Activated T-helper 2 cell treated with anti-CD3 and anti-CD28 coated beads, Interferon-gamma antibody, Interleukin-2, Interleukin-4, amounts not matched to agents 10 μg/mL and 5 μg/mL and 100 μg/mL, durations not matched to agents 14 hours and 24 hours and 36 hours (primary cell): ENCODE measurements at places on chromosomes 12 and 14.

DNA sequence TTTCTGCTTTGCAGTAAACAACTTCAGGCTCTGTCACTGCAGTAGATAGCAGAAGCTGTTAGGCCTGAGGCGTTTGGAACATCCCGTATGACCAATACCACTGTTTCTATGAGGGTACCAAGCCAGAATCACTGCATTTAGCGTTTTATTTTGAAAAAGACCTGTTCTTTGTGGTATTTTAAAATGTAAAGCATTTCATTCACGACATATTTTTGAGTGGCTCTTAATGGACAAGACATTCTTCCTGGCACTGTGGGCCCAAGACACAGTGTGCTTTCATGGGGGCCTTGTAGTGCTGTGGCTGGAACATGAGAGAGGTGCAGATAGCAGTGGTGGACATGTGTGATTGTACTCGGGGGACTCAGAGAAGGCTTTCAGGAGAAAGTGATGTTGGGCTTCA lies 86.4 kb downstream of the DDX51 start:
- no peak for DNase-seq

GRCh38 chr14:76053572-76054355 lies 68.2 kb downstream of the IFT43 start:
- DNase-seq, result no peak

DNA sequence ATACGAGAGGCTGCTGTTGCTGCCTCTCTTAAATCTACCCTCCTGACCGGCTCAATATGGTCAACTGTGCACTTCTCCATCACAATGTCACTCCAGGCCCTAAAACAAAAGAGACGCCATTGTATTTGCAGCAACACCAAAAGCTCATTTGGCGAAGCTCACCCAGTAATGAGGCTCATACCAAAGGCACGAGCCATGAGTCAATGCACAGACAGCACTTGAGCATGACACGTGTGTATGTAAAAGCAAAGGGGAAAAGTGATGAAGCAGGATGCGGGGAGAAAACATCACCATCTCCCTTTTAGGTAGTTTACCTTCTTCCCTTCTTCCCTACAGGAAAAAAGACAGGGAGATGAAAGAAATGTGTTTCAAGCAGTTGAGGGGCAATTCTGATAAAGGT lies 150.3 kb downstream of the FOXN3 start:
- DNase-seq, result no peak

DNA sequence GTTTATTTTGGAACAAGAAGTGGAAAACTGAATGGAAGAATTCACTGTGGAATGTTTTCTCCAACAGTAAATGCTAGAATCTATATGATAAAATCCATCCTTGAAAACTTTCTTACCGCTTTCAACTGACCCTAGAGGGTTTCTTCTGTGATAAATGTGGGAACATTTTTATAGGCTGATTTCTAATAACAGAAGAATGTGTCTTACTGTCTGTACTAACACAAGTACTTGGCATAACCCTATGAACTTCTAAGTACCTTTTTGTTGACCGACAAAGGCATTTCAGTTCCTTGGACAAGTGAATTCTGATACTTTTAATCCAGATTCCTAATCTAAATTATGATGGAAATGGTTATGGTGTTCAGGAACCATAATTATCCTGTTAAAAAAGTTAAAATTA lies 1109.7 kb upstream of the FLRT2 start:
- DNase-seq, result no peak

DNA sequence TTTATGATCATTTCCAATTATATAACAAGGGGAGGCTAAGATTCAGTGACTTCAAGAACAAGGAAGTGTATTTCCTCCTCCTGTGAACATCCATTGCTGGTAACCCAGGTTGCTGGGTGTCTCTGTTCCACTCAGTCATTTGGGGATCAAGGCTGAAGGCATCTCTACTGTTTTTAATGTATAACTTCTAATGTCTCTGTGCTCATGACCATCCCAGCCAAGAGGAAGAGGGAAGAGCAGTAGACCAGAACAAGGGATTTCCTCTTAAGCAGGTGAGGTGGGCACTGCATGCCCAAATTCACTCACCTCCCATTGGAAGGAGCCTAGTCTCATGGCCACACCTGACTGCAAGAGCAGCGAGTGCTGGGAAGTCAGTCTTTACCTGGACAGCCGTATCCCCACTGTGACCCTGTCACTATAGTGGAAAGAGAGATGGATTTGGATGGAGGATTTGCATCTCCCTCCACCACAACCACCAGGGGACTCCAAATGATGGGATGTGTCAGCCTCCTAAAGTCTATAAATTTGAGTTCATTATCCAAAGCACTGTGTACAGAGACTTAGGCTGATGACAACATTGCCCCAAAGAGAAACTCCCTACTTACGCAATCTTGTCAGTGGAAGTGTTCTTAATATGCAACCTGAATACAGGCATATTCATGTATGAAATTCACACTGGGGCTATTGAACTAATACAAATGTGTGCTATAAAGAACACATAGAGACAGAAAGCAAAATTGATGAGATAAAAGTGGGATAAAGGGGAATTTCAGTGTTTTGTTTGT lies 368.7 kb downstream of the TMEM132D start:
- DNase-seq, result no peak

DNA sequence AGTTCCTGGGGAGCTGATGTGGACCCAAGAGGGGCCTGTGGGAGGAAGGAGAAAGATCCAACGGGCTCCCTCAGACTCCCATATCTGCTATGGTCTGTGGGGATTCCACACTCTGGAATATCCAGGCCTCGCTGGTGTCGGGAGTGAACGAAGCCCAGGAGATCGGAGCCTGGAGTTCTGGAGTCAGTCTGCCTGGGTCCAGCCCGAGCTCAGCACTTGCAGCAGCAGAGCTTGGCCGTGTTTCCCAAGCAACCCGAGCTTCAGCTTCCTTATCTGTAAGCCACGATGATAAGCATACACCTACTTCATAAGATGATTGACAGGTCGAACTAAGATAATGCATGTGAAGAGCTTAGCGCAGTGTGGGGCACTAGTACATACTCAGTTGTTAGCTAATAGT lies 10.1 kb downstream of the LTBP2 start:
- no peak for DNase-seq

GRCh38 chr14:62373944-62374343 lies 611.7 kb downstream of the SNAPC1 start:
- no peak for DNase-seq

DNA sequence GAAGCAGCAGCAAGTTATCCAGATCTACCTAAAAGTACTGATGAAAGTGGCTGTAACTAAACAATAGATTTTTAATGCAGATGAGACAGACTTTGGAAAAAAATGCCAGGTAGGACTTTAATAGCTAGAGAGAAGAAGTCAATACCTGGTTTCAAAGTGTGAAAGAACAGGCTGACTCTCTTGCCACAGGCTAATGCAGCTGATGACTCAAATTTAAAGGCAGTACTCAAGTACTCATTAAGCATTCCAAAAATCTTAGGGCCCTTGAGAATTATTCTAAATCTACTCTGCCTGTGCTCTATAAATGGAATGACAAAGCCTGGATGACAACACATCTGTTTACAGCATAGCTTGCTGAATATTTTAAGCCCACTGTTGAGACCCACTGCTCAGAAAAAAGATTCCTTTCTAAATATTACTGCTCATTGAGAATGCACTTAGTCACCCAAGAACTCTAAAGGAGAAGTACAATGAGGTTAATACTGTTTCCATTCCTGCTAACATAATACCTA lies 68.6 kb upstream of the SYT1 start:
- DNase-seq, result no peak

- DNase-seq, result no peak
Measured at GRCh38 chr14:64778104-64778754, 74.0 kb downstream of the PLEKHG3 start.

GRCh38 chr14:99148131-99148530 lies 123.9 kb downstream of the BCL11B start:
- DNase-seq, result no peak

DNA sequence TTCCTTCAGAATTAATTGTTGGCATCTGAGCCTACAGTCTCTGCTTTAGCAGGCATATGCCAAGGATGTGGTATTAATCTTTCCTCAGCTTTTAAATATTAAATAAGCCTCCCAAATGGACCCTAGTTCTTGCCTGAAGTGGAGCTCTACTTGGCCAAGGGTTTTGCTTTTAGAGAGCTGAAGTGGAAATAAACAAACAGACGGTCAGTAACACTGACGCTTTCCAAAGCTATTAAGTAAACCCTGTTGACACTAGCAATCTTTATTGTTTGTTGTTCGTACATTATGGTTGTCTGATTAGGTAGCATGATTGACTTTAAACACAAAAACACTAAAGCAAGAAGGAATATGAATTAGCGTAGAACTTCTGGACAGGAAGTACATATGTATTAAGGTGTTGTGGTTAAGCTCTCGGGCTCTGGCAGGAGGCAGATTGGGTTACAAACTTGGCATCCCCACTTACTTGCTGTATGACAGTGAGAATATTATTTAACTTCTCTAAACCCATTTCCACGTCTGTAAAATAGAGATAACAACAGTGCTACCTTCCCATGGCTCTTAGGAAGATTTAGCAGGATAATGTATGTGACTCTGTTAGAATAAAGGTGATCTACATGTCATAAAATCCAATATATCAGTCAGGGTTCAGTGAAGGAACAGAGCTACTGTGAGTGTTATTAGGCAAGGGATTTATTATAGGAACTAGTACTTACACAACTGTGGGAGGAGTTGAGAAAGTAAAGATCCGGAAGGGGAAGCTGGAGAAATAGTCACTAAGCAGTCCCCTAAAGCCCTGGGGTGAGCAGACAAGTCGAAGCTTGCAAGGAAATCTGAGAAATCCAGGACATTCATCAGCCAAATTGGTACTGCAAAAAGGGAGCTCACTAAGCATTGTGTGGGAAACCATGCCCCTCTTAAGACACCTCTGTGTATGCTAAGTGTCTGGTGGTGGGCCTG lies 92.2 kb upstream of the ATF7IP start:
- DNase-seq, result no peak

DNA sequence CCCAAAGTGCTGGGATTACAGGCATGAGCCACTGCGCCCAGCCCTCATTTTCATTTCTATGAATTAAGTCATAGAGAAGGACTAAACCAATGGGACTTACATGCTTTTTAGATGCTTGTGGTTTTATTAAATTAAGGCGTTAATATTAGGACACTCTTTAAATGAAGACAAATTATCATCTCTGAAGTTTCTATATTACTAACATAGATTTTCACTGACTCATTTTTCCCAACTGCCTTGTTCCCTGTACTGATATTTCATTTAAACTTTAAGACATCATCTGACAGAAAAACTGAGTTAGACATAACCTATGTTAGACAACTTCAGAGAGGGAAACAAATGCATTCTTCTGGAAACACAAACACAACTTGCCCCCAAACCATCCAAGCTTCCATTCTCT lies 99.8 kb downstream of the BTG1 start:
- DNase-seq, result no peak

DNA sequence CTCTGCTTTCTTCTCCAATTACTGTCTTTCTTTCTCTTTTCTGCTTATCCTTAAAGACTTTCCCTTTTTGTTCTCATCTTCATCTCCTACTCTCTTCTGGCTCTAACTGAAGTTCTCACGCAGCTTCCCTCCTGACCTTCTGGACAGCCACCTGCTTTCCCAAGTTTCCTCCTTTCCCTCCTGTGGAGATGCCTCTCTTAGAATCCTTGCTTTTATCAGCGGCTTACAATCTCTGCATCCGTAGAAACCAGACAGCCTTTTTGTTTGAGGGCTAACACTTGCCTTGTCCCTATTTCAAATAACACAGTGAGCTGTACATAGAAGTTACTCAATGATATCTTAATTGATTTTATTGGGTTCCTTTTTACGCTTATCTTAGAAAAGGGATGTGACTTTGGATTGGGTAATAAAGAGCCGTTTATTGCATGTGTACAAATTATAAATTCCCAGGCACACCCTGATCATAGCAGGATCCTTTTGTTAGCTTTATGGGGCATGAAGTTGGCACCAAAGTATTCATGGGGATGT lies 2.1 kb upstream of the LGALS3 start:
- no peak for DNase-seq

- DNase-seq, result no peak
Measured at GRCh38 chr12:132178316-132178715, 34.1 kb downstream of the NOC4L start.

GRCh38 chr12:42056130-42056529 lies 88.5 kb downstream of the GXYLT1 start:
- DNase-seq, result no peak
